ENCODE measurements at places on chromosomes 7 and 10.

DNA sequence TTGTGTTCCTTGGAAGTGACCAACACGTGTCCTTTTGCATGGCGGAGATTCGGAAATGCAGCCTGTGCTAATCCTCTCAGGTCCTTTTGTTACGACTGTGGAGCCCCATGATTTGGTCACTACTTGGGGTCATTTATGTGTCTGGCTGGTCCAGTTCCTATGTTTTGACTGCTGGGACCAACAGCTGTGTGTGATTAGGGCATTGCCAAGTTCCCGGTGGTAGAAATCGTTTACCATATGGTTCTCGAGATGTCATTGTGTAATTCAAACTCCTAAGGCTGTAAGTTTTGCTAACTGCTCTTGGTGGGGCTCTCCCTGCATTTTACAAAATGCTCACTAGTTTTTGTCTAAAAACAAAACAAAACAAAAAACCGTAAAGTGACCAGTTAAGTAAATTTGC is 62.0 kb downstream of the CCNY start:
- no peak for DNase-seq

DNA sequence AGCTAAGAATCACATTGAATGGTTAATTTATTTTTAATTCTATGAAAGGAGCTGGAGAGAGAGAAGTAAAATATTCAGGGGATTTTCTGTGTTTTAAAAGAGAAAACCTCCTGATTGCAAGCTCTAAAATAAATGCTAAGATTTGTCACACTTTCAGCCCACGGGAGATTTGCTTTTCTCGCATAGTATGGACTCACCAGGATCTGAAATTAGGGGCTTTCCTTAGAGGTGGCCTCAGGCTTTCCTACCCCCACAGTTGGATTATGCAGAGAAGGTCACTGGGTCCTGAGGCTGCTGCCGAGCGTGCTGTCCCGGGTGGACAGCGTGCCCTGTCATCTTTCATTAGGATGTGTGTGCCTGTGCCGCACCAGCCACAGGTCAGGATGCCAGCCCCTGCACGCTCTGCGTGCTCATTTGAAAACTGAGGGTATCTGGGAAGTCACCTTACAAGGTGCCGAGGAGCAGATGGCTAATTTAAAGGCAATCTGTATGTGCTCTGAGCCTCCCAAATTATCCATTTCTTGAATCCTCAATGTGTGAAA is 258.8 kb downstream of the CELF2 start:
- DNase-seq, result no peak

DNA sequence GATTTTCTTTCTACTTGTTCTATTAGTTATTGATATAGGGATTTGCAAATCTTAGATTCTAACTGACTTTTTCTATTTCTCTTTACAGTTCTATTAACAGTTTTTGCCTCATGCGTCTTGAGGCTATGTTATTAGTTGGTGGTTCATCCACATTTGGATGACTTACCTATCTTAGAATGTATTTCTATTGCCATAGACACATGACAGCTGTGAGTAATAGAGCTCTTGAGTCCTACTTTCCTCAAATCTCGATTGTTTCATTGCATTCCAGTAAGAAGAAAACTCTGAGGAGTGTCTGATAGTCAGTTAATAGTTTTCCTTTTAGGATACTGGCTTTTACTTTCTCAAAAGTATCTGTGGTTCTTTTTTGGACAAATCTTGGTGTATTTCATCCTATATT is 241.4 kb upstream of the ZNF32 start:
- DNase-seq, result no peak

DNA sequence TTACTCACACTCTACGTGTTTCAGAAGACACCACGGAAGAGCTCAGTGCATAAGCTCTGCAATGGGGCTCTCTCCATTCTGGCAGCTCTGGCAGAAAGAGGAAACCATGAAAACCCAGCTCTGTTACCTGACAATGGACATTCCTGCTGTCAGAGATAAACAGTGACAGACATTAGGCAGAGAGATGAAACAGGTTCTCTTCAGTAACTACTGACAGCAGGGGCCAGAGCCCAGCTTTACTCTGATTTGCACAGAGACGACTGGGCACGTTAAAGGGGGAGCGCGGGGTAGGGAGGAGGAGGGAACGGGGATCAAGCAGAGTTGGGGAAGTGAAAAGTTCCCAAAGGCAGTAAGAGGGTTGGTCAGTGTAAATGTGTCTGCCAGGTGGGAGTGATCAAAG is 206.1 kb downstream of the RAMP3 start:
- no peak for DNase-seq

GRCh38 chr7:149166142-149166541 is 18.9 kb downstream of the ZNF398 start:
- no peak for DNase-seq

All from NCI-H510A (cell line).